ENCODE measurements at places on chromosomes 13 and 19.

- no peak for DNase-seq
Observed at GRCh38 chr19:738509-739128, 12.3 kb upstream of the MISP start.

DNA sequence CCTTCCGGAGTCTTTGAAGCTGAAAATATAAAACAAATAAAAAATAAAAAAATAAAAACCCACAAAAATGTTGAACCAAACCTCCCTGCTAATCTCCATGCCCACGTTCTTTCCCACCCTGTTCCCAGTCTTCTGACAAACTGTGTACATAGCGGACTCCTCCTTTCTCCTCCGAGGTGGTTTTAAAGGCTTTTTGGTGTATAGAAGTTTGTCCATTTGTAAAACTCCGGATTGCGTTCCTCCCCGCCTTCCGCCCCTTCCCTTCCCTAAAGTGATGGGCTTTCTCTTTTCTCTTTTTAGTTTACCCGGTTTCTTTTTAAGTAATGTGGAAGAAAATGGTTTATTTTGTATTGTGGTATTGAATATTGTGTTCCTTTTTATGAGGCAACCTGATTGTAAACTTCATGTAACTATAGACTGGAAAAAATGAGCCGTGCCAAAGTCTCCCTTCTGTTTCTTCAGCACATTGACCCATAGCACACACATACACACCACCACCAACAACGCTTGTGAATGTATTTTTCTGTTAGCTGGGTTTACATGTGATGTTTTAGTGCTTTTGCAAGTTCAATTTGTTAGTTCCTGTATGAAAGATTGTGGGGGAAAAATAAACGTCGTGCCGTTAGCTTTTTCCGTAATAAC lies 4.4 kb downstream of the ZIC2 start:
- no peak for DNase-seq

DNA sequence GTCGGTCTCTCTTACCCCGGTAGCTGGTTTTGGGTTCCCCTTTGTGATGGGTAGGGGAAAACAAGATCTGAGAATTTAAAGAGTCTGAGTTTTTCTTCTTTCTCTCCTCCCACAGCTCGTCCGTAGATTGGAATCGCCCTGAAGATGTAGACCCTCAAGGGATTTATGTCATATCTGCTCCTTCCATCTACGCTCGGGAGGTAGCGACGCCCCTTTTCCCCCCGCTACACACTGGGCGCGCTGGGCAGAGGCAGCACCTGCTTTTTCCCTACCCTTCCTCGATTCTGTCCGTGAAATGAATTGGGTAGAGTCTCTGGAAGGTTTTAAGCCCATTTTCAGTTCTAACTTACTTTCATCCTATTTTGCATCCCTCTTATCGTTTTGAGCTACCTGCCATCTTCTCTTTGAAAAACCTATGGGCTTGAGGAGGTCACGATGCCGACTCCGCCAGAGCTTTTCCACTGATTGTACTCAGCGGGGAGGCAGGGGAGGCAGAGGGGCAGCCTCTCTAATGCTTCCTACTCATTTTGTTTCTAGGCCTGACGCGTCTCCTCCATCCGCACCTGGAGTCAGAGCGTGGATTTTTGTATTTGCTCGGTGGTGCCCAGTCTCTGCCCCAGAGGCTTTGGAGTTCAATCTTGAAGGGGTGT lies 7.1 kb upstream of the SELENOV start:
- no peak for DNase-seq

DNA sequence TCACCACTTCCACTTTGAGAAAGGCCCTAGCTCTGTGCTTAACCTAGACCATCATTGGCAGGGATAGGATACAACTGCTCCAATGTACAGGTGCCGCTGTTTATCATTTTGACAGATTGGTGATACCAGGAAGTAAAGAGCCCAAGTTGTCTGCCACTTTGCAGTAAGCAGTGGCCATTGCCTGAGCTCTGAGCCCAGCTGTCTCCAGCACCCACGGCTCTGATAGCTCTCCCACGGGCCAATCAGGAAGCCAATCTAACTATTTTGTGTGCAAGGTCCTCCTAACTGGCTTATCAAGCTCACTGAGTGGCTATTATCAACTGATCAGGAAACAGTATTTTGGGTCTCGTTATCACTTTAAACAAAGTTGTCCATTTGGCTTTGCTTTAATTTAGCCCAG lies 181.1 kb downstream of the DCT start:
- no peak for DNase-seq

- no peak for DNase-seq
Observed at GRCh38 chr19:8239528-8240273, 30.5 kb downstream of the CERS4 start.

DNA sequence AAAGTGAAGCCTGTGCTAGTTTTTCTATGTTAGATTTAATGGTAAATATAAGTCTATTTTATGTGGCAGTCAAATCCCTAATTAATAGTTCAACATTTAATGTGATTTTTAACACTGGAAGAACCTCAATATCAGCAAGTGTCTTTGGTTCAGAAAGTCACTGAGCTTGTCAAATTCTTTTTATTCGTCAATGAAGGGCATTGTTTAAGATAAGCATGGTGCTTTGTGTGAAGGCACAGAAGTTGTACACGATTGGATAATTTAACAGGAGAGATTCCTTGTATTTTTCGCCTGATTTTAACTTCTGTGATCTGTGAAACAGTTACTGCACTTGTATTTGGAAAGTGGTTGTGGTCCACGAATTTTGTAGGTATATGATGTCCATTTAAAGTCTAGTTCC lies 30.2 kb upstream of the RB1 start:
- DNase-seq = no peak
